ENCODE measurements at places on chromosomes 6 and 20.

GRCh38 chr6:106549521-106549920 is 79.8 kb downstream of the RTN4IP1 start:
- no peak for DNase-seq

DNA sequence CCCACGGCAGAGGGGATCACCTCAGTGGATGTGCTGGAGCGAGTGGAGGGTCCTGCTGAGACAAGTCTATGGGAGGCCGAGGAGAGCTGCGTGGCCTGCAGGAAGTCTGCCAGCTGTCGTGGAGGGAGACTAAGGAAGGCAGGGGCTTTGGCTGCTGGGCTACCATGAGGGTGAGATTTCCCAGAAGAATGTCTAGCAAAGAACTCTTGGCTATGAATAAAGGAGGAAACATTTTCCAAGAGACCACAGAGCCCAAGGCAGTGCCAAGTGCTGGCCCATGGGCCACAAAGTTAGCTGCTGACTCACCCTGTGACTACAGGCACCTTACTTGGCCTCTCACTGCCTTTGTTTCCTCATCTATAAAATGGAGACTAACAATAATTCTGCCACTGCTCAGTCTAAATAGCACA is 73.4 kb downstream of the PRDM1 start:
- no peak for DNase-seq

DNA sequence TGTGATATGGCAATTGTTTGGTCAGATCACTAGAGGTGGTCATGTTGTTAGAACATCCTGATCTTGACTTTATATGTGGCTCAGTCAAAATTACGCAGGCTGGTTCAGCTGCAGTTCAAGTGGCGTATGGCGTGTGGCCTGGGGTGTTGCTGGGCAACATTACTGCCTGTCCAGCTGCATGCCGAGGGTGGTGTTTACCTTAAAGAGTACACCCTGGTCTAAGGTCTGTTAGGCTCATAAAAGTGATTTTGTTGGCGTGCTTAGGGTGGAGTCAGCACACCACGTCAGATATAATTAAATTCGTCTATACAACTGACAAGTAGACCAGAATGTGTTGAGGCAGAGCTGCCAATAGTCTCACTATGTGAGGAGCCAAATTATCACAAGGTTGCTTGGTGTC is 55.6 kb upstream of the NEDD9 start:
- DNase-seq: no peak

GRCh38 chr6:137434640-137435039 is 59.6 kb downstream of the OLIG3 start:
- no peak for DNase-seq

DNA sequence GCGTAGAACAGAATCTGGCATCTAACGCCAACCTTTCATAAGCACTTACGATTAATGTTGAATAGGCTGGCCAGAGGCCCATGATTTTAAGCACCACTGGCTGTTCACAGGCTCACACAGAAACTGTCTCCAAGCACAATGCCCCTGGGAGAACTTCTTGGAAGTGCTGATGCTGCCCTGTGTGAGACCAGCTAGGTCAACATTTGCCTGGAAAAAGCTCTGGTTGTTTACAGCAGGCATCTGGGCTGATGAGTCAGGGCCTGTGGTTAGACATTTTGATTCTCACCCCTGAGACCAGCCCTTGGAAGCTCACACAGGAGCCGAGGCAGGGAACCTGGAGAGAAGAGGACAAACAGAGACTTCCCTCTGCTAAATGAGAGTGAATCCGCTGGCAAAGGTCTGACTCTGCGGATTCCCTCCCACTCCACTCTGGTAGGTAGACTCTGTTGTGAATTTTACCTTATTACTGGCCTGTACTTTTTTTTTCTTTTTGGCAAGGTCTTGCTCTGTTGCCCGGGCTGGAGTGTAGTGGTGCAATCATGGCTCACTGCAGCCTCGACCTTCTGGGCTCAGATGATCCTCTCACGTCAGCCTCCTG is 6.8 kb upstream of the SULF2 start:
- no peak for DNase-seq

DNA sequence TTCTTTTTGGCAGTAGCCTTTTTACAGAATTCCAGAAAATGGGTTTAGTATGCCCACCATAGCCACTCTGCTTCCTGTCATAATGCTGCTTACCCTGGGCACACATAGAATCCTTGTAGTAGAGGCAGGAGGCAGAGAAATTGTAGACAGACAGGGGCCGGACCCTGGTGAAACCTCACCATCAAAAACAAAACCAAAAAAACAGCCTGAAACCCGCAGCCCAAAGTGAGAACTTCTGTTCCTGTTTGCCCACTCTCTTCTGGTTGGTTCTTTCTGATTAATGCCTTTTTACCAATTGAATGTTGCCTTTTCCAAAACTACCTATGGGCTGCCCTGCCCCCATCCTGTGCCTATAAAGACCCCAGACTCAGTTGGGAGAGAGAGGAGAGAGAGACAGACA is 188.2 kb downstream of the CDKAL1 start:
- no peak for DNase-seq

GRCh38 chr6:162973980-162974379 is 246.2 kb downstream of the PACRG start:
- DNase-seq: no peak

GRCh38 chr6:40791004-40791403 is 203.8 kb upstream of the LRFN2 start:
- DNase-seq: no peak

GRCh38 chr20:42150230-42150629 is 532.1 kb upstream of the CHD6 start:
- DNase-seq: no peak

DNA sequence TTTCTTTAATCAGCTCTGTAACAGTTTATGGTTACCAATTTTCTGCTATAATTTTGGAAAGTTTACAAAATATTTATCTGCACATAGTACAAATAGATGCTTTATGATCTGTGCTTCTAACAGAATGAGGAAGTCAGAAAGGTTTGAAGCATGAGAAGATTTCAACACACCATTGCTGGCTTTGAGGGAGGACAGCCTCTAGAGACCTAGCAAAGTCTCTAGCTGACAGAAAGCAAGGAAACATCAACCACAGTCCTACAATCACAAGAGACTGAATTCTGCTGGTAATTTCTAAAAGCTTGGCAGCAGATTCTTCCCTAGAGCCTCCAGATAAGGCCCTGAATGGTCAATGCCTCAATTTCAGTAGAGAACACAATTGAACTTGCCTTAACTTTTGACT is 750.8 kb upstream of the SLC35B3 start:
- DNase-seq: no peak

DNA sequence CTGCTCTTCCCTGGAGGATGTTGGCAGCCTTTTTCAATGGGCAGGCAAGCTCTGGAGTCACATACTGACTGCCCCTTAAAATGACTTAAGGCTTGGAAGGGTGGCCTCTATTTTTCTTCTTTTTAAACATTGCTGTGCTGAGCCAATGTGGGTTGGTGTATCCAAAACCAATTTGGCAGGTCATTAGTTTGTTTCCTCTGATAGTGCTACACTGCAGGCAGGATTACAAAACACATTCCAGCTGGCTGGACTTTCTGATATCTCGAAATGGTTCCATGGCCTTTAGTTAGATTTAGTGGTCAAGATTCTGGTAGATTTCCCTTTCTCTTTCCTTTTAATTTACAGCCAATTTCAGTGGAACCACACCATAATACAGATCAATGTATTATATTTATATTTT is 28.1 kb upstream of the BMP2 start:
- DNase-seq: no peak

- no peak for DNase-seq
Measured at GRCh38 chr20:35887393-35888064, 66.8 kb downstream of the SCAND1 start.

DNA sequence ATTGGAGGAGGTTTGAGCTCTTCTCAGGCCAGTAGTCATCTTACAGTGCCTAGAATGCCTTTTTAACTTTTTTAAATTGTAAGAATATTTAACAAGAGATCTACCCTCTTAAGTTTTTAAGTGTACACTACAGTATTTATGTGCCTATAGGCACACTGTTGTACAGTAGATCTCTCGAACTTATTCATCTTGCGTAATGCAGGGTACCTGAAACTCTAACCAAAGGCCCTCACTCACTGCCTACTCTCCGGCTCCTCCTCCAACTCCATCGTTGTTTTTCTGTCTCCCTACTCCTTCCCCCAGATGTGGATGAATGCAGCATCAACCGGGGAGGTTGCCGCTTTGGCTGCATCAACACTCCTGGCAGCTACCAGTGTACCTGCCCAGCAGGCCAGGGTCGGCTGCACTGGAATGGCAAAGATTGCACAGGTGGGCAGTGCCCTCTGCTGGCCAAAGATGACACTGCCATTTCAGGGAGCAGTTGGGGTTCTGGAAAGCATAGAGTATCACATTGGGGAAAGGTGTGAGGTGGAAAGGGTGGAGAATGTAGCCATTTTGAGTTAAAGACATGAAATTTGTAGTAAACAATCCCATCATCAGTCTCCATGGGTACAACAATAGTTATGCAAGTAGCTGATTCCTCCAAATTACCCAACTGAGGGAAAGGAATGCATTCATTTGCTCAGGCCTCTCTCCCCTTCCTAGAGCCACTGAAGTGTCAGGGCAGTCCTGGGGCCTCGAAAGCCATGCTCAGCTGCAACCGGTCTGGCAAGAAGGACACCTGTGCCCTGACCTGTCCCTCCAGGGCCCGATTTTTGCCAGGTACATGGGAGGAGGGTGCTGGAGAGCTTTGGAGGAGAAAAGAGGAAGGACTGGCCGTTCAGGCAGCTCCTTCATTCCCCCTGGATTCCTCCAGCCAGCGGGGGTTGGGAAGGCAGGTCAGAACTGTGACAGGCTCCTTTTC is 18.4 kb upstream of the ZNF76 start:
- peak; percentile 69 for DNase-seq

GRCh38 chr6:72849346-72849745 is 227.5 kb downstream of the KCNQ5 start:
- no peak for DNase-seq

- DNase-seq: no peak
Measured at GRCh38 chr20:49356676-49357075, 78.8 kb upstream of the ZNFX1 start.

GRCh38 chr6:124573953-124574352 is 388.3 kb upstream of the RNF217 start:
- no peak for DNase-seq

GRCh38 chr6:11953641-11954040 is 58.5 kb upstream of the HIVEP1 start:
- no peak for DNase-seq

DNA sequence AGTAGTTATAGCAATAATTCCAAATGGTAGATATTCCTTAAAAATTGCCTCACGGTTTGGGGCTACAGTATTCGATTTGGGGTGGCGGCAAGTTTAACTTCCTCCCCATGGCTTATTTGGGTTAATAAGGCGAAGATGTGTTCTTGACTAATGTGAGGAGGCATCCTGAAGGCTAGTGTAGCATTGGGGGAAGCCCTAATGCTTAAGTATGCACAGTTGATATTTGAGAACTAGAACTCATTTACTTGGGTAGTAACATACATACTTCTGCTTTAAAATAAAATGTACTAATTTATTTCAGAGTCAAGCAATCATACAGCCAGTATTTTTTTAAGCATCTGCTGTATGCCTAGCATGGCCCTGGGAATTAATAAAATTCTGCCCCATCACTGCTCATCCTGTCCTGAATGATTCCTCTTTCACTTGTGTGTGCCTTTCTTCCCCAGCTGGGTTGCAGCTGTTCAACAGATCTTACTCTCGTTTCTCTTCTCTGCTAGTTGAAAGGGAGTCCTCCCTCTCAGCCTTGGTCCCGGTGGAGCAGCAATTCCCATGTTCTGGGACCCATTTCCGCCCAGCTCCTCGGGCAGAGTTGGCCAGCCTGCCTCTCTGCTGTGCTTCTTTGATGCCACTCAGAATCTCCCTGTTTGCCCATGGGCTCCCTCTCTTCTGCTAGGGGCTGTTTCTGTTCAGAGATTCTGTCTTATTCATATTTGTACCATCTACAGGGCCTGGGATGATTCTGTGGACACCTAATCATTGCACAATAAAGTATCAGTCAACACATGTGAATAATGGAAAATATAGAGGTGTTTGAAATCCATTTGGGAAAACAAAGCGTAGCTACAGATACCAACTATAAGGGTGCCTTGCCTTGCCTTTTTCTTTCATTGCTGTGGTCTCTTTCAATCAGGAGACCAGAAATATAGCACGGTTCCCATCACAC is 104.8 kb downstream of the ARID1B start:
- no peak for DNase-seq

DNA sequence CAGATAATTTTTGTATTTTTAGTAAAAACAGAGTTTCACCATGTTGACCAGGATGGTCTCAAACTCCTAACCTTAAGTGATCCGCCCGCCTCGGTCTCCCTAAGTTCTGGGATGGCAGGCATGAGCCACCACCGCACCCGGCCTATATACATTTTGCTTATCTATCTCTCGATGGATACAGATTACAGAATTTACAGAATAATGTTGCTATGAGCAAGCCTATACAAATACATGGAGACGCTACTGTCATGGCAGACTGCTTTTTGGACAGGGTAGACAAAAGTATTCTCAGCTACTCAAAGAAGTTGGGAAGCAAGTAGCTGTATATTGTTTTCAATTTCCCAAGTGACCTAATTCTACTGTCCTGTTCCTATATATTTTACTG is 1.6 kb downstream of the HSPA1L start:
- DNase-seq: no peak

GRCh38 chr6:108621117-108621516 is 60.4 kb downstream of the FOXO3 start:
- no peak for DNase-seq

GRCh38 chr6:152338335-152339125 is 298.6 kb downstream of the SYNE1 start:
- DNase-seq: peak; percentile 61

DNA sequence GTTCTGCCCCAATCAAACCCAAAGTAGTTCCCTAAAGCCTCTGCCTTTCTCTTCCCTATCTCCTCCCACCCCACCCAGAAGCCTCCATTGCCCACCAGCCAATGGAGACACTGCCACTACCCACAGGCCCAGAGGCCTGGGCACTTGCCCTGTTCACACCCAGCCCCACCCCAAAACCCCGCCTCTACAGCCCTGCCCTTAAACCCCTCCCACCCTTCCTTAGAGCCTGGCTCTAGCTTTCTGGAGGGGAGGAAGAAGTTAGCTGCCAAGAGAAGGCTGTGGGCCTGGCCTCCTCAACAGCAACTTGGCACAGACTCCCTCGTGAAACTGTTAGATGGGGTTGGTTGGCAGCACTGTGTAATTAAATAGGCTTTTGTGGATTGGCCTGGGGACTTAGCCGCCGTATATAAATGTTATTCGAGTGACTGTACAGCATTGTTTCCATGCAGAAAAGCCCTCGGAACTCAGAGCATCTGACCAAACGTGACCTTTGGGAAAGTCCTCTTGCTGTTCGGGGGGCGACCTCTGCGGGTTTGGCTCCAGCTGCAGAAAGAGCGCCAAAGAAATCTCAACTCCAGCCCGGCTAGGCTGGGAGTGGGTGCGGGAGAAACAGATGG is 31.4 kb downstream of the COL11A2 start:
- DNase-seq: no peak

DNA sequence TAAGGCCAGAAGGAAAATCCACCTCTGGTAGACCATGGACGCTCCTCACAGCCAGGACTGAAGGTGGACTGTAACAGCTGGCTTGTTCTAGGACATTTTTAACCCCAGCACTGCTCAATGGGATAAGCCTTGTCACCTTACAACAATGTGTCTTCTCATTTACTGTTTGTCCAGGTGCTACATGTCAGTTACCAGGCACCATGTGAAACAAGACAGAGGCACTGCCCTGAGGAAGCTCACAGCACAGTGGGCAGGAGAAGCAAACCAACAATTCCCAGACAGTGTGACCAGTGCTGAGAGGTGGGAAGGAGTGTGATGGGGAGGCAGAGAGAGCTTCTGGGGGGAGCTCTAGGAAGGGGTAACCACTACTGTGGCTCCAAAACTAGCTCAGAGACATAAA is 10.7 kb downstream of the SNHG17 start:
- DNase-seq: no peak

Measured in activated gamma-delta T cell treated with Interleukin-2 at 50 U/mL for 16 hours (primary cell).